ENCODE measurements at places on chromosomes 1 and 21.

GRCh38 chr1:93614986-93615581 is 66.6 kb downstream of the BCAR3 start:
- DNase-seq = no peak

DNA sequence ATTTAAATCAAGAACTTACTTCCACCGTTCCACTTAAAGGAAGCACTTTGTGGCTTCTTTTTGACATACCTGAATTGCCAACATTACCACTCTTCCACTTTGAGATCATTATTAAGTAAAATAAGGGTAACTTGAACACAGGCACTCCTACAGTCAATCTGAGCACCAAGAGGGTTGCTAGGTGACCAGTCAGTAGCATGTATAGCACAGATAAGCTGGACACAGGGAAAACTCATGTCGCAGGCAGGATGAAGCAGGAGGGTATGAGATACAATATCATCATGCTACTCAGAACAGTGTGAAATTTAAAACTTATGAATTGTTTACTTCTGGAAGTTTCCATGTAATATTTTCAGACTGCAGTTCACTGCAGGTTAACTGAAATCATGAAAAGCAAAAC is 47.0 kb upstream of the RAP1GAP start:
- DNase-seq = no peak

DNA sequence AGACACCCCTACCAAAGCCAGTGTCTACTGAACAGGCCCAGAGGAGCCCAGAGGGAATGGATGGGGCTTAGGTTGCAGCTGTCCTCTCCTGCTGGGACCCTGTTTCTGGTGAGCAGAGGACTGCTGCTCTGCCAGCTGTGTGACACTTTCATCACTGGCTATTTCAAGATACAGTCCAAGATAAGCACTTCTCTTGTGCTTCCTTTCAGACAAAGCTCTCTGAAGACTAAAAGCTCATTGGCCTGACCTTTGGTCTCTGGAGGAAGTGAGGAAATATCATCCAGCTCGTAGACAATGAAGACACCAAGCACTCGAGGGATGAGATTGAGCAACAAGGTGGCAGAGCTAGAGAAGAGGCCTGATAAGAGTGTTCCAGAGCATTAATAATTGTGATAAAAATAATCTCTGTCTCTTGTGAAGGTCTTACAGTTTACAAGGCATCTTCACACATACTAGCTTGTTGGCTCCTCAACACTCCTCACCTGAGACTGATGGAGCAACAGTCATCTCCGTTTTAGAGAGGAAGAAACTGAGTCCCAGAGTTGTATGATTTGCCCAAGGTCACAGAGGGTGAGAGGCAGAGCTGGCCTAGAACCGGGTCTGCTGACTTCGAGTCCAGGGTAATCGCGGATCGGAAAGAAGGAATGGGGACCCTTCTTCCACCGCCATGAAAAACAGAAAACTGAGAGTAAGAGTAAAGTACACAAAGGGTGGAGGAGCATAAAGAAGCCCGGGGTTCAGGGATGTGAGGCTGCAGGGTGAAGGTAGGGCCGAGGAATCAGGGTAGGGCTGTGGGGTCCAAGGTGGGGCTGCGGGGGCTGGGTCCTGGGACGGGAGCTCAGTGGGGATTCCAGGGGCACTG is 666 bp downstream of the PAFAH2 start:
- DNase-seq = peak; percentile 26

GRCh38 chr1:232689711-232690110 is 59.8 kb upstream of the SIPA1L2 start:
- DNase-seq = no peak

DNA sequence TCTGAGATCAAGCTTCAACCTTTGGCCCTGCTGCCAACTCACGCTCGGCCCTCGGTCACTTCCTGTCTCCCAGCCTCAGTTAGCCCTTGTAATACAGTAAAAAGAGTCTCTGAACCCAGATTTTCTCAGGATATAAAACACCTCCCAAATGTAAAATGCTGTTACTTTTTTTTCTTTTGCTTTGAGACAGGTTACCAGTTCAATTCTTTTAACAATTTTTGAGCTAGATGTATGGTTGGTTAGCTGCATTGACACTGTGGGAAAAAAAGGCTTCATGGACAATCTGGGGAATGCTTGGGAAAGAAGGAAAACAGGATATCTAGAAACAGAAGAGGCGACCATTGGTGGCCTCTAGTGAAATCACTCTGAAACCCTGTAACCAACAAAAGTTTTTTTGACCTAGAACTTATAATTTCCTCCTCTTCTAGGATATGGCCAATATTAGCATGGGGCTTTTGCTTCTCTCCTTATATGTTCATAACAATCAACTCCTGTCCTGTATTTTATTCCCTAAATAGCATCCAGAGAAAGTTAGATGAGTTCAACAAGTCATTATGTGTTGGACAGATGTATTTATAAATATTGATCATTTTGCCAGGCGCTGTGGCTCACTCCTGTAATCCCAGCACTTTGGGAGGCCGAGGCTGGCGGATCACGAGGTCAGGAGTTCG is 1.3 kb downstream of the CMPK1 start:
- no peak for DNase-seq
